Stimulated activated CD4-positive, alpha-beta T cell treated with anti-CD3 and anti-CD28 coated beads, Interleukin-1b, Interleukin-23, amount 100 ng/mL, for 4 hours (primary cell): ENCODE measurements at places on chromosomes 12 and 14.

DNA sequence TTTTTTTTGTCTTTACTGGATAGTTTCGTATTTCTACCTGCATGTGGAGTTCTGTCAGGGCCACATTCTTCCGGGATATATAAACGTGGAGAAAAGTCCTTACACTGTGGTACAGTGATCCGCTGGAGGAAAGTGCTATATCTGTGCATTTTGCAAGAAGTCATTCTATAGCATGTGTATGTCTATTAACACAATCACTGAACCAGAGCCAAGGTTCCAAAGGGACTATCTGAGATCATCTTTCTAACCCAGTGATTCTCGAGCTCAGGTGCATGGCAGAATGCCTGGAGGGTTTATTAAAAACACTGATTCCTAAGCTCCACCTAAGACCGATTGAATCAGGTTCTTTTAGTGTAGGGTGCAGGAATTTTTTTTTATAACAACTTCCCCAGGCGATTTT lies 354.0 kb downstream of the NRXN3 start:
- no peak for DNase-seq

DNA sequence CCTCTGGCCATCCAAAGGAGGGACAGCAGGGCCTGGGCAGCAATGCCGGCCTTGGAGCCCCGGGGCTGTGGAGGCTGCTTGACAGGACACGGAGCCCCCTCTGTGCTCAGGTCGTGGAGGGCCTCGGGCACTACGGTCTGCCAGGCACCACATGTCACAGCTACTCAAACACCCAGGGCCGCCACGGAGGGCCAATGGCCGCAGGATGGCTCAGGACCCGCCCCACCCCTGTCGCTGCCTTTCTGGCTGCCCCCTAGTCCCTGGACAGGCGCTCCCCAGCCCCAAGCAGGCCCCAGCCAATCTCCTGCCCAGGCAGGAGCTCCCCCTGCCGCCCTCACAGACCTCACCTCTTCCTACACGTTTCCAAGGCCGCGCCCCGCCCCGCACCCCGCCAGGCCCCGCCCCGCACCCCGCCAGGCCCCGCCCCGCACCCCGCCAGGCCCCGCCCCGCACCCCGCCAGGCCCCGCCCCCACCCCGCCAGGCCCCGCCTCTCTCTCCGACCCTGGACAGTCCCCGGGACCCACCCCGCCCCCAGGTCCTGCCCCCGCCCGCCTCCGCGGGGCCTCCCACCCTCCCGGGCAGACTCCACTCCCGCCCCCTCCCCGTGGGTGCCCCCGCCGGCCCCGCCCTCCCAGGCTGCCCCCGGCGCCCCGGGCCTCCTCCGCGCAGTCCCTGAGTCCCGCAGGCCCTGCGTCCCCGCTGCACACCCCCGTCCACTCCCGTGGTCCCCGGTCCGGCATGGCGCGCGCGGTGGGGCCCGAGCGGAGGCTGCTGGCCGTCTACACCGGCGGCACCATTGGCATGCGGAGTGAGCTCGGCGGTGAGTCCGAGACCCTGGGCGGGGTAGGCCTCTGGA lies at the start of gene ASPG:
ASPG (plus strand) TSS at position 669 of the 857 bp plus-strand sequence; CDS start at position 740, 71 bp downstream.
- DNase-seq: no peak

GRCh38 chr14:59707778-59708561 lies 131.4 kb upstream of the CCDC175 start:
- DNase-seq: no peak

- DNase-seq: no peak
These were observed 7.5 kb downstream of the SLC25A29 start for GRCh38 chr14:100298551-100299237.

- DNase-seq: no peak
These were observed 35.1 kb upstream of the ATF1 start for GRCh38 chr12:50728841-50729240.

DNA sequence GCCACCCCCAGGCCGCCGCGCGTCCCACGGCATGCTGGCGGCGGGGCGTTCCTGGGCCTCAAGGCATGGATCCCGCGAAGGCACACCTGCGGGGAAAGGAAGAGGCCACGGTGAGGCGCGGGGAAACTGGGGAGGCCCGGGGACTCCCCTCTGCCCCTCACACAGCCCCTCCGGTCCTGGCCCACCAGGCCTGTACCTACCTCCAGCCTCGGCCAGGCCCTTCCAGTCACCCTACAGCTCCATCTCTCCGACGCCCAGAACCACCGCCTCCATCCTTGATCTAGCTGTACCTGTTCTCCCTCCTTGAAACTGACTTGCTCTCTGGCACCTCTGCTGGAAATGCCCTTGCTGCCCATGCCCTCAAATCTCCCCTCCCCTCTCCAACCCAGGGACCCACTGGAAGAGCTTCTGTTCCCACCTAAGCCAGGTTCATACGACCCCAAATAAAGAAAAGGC lies 1.7 kb downstream of the ANKRD9 start:
- no peak for DNase-seq

GRCh38 chr12:81332054-81332453 lies 254.2 kb downstream of the ACSS3 start:
- no peak for DNase-seq

- no peak for DNase-seq
These were observed 294.4 kb downstream of the AKAP6 start for GRCh38 chr14:32623300-32624093.

- DNase-seq: no peak
These were observed 141.0 kb upstream of the ARHGAP5 start for GRCh38 chr14:31936115-31936514.

DNA sequence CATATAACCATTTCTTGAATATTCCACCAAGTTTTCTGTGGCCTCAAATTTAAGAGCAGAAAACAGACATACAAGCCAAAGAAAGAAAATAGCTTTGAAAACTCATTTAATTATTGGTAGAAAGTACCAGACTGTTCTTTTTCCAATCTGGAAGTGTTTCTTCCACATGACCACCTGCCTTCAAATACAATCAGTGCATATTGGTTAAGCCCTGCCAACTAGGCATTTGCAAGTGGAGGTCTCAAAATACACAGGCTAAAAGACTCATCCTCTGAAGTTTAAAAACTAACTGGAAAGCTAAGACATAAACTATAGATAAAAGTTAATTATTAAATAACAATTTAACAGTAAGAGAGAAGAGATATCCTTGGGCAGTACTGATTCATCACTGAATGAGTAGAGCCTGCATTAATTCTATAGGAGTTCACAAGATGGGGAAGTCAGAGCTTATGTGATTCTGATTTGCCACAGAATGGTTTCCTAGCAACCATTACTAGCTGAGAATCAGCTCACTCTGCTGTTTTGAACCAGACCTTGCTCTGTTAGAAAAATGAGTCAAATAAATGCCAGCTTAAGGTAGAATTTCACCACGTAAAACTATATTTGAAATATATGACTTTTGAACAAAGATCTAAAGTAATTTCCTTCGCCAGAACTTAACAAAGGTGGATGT lies 433.8 kb downstream of the FUT8 start:
- no peak for DNase-seq

- DNase-seq: no peak
These were observed 10.0 kb downstream of the AHNAK2 start for GRCh38 chr14:104968153-104968527.

GRCh38 chr14:72651714-72652113 lies 242.2 kb downstream of the DPF3 start:
- no peak for DNase-seq

- no peak for DNase-seq
These were observed 45.3 kb upstream of the LRIG3 start for GRCh38 chr12:58965568-58965967.

- DNase-seq: no peak
These were observed 866.3 kb downstream of the NRXN3 start for GRCh38 chr14:79036441-79036840.

DNA sequence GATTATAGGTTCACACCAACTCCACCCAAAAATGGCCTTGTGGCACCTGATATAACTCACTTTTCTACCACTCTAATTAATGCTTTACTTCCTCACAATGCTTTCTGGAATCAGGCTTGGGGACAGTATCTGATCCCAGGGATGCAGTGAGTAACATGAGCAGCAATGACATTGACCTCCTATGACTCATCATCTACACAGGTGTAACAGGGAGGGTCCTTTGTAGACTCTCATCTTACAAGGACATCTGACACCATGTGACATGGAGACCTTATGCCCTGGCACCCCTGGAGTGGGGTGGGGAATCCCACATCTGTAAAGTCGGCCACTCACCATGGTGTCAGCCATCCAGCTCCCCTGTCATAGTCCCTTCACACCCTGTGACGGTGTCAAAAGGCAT lies 586.4 kb downstream of the MED13L start:
- DNase-seq: no peak

DNA sequence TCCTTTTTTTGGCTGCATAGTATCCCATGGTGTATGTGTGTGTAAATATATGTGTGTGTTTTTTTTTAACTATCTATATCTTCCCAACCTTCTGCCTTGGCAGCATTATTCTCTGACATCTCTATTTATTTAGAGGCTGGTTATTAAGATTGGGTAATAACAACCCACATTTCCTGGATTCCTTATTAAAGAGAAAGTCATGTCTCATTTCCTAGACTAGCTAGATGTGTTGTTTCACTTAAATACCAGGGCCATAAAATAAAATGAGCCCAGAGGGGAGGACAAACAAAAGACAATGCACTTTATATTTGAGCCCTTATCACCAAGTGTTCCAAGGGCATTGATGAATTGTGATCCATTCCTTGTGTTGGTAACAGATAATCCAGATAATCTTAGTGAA lies 169.1 kb downstream of the SLC5A8 start:
- no peak for DNase-seq

DNA sequence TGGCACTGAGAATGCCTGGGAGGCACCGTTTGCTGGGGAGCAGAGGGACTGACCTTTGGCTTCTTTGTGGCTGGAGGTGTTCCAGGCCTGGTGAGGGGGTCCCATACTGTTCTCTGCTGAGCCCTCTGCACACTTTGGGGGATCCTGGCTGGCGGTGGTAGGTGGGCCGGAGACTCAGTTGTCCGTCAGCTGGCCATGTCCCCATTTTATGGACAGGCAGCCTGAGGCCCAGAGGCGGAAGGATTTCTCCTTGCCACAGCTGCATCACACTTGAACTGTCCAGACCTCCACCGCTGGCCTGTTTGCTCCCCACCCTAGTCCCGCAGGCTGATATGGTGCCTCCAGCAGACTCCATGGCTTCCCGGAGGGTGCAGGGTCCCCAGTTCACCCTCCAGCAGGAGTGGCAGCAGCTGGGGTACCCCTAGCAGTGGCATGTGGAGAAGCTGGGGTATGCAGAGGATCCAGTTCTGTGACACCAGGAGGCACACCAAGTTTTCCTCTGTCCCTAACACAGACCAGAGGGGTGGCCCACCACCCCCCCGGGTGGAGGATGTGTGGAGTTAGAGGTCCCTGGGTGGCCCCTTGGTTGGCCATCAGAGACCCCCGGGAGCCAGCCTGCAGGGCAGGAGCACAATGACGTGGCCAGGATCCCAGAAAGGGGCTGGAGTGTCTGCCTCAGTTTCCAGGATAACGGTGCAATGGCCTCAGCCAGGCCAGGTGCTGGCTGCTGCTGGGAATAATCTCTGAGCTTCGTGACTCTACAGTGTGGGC lies 14.8 kb downstream of the SLC25A29 start:
- no peak for DNase-seq

- DNase-seq: no peak
These were observed 28.6 kb upstream of the DLK1 start for GRCh38 chr14:100698066-100698465.

DNA sequence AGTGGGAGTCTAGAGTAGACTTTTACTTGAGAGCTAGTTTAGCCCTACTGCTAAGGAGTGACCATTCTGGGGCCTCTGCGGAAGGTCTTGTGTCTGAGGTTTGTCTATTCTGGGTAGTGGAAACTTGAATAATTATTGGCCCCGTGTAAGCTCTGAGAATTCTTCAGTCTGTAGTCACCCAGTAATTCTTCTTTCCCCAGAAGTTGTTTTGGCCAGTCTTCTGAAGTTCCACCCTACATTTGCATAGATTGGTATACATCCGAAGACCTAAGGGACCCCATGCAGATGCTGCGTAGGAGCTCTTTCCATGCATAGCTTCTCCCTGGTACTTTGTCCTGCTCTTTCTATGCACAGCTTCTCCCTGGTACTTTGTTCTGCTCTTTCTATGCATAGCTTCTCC lies 12.8 kb downstream of the CYP46A1 start:
- no peak for DNase-seq

DNA sequence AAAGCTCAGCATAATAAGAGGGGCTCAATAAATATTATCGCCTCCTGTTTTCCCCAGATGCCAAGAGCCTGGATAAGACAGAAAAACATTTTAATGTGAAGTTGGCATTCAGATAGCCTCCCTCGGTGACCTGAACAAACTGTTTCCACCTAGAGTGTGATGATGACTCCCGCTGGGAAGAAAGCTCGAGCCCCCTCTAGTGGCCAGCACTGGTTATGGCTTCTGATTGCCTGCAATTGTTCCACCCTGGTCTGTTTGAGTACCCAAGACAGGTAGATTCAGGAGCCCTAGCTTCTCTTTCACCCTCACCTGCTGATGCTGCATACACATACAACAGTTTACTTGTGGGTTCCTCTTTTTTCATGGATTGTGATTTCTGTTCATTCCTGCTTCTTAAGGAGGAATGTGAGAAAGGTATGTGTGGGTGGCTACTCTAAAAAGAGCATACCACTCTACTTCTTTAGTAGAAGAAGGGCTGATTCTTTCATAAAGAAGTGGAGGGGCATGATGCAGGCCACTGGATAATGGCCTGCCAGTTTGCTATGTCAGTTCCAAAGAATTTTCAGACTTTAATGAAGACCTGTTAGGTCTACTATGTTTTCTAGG lies 6.4 kb downstream of the ERG28 start:
- peak; percentile 74 for DNase-seq

GRCh38 chr14:51539571-51540037 lies 112.1 kb upstream of the FRMD6 start:
- no peak for DNase-seq

GRCh38 chr12:99281277-99281676 lies 366.3 kb upstream of the GARIN6 start:
- no peak for DNase-seq

DNA sequence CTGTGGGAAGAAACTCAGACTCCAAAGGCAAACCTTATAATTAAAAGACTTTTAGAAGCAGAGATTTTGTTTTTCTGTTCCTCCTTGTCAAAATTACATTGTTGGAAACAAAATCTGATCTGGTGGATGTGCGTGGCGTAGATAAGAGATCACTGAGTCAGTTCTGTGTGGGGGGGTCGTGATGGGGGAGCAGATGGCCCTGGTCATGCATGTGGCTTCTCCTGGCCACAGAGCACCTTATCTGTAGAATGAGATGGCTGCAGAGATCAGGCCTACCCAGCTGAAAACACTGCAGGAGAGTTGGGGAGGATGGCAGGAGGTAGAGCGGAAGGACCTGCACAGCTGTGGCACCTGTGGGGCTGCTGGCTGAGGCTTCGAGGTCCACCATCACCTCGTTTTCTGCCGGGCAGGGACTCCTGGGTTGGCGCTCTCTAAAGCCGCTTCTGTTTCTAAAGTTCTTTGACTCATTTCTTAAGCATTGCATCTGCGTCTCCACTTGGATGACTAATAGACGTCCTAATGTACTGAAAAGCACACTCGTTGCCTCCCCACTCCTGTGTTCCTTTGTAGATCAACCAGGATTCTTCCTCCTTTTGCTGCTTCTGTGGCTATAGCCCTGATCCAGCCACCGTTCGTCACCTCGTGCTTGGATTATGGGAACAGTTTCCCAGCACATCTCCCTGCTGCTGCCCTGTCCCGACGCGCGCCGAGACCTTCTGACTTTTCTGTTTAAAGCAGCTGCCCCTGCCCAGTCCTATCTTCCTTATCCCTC lies 93.4 kb downstream of the TSPAN9 start:
- no peak for DNase-seq
